AG04450 (cell line): ENCODE measurements at places on chromosomes 16 and 17. TPM values are rescaled to one million over a fixed set of nuclear protein-coding genes. Genes with fewer than 3 reads are reported as not detected.

Gene KRTAP9-2
- polyA plus RNA-seq = not detected in 2 replicates

Gene CD300A
- polyA plus RNA-seq = not detected in 2 replicates

Gene CALCOCO2
- 102 and 130 TPM in 2 replicates for polyA plus RNA-seq

DNA sequence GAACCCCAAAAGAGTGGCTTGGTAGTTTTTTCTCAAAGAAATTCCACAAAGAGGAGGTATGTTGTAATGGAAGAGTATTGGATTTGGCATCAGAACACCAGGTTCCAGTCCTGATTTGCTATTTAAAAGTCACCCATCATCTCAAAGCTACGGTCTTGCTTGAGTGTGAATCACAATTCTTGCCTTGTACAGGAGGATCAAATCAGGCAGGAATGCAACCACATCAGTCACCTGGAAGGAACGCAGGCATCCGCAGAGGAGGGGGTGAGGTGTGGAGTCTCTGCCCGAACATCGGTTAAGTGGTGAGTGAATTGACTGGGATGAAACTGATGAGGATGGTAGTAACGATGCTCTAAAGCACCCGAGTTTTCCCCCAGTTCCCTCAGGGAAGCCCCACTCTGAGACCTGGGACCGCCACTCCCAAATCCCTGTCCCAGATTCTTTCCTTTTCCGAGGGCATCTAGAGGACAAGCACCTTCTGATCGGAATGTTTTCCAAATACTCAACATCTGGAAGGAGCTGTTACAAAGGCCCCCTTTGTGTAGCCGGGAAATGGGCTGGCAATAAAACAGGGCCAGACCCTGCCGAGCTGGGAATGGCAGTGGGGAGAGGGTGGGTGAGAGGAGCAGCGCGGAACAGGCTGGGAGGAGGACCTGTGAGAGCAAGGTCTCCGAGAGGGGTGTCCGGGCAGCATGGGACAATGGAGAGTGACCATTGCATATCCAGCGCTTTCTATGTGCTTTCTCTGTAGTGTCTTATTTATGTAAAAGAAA, 469.6 kb downstream of the SLC39A11 start:
- DNase-seq = no peak

DNA sequence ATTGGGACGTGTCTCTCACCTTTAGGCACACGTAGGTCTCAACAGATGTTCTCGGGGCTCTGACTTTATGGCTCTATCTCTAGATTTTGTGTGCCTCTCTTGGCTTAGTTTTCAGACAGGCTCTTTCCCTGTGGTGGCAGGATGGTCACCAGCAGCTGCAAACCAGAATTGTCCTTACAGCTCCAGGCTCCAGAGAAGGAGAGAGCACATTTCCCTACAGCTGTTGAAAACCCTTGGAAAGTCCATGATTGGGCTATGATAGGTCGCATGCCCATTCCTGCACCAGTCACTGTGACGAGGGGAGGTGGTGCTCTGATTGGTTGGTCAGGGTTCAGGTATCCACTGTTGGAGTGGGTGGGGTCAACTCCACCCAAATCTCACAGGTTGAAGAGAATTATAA, 41.5 kb downstream of the SHISA9 start:
- no peak for DNase-seq

- DNase-seq = no peak
Measured at GRCh38 chr17:14118951-14119350, 49.6 kb downstream of the COX10 start.

DNA sequence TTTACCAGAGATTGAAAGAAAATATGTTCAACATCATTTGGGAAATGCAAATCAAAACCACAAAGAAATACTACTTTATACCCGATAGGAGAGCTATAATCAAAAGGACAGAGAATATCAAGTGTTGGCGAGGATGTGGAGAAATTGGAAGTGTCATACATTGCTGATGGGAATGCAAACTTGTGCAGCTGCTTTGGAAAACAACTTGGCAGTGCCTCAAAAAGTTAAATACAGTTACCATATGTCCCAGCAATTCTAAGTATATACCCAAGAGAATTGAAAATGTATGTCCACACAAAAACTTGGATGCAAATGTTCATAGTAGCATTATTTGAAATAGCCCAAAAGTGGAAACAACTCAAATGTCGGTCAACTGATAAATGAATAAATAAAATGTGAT, 17.0 kb upstream of the TANC2 start:
- DNase-seq = no peak
